ENCODE measurements at places on chromosomes 12 and 14.

DNA sequence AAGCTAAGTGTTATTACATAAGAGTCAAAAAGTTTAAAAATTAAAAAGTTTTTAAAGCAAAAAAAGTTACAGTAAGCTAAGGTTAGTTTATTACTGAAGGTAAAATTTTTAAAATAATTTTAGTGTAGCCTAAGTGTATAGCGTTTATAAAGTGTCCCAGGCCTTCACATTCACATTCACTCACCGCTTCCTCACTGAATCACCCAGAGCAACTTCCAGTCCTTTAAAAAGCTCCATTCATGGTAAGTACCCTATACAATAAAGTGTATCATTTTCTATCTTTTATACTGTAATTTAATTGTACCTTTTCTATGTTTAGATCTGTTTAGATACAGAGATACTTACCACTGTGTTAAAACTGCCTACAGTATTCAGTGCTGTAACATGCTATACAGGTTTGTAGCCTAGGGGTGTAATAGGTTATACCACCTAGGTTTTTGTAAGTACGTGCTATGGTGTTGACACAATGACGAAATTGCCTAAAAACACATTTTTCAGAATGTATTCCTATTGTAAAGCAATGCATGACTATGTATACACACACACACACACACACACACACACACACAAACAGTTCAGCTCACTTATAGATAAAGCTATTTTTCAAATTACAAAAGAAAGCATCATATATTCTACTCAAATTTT, 3.7 kb downstream of the CLEC14A start:
- DNase-seq: peak; percentile 13

GRCh38 chr14:51877810-51878209, 17.4 kb downstream of the GNG2 start:
- DNase-seq: no peak

GRCh38 chr12:59595565-59595882, 305 bp upstream of the SLC16A7 start:
- DNase-seq: no peak

DNA sequence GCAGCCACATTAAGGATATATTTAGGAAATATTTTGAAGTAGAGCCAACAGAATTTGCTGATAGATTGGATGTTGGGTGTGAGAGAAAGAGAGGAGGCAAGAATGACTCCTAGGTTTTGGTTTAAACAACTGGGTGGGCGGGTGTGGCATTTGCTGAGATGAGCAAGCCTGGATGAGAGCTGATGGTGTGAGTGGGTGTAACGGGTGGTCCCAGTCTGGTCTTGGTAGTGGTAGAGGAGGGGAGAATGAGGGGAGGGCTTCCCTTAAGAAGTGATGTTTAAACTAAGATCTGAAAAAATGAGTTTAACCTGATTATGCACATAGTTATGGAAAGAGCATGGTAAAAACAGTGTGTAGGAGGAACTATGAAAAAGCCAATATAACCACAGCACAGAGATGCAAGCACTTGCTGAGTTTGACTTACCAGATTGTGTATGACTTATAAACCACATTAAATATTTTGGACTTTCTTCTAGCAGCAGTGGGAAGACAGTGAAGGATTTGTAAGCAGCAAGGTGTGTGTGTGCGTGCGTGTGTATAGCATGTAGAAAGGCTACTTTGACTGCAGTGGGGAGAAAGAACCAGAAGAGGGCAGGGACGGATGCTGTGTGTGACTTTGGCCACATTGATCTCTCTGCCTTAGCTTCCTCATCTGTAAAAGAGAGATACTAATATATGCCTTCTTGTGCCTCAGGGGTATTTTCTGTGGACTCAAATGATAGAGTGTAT, 139.7 kb downstream of the PRIMA1 start:
- no peak for DNase-seq

GRCh38 chr14:70188659-70189455, at the start of gene SLC8A3:
TSS of gene SLC8A3 (minus strand) at chr14:70188951. CDS start at chr14:70168422, 20,529 bp downstream.
- peak; percentile 30 for DNase-seq

- DNase-seq: no peak
Observed at GRCh38 chr14:22226381-22226780, 362.6 kb downstream of the DAD1 start.

DNA sequence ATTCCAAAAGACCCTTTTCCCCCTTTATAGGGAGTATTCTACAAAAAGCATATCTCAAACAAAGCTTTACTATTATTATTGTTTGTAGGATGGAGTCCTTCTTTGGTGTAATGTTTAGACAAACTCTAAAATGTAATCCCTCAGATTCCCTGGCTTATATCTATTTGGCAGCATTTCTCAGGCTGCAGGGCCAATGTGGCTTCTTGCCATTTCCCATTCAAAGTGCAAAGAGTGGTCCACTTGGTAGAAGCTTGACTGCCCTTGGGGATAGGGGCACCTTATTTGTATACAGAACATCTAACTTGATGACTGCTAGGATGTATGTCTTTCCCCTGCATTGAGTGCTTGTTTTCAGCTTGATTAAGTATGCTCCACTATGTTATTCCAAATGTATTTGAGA, 242.7 kb downstream of the PRKD1 start:
- no peak for DNase-seq

Data from NCI-H2081 treated with DMSO at 0.1 percent for 48 hours (cell line).